ENCODE measurements at places on chromosomes 16 and 17. TPM values are rescaled to one million over a fixed set of nuclear protein-coding genes. Genes with fewer than 3 reads are reported as not detected.

DNA sequence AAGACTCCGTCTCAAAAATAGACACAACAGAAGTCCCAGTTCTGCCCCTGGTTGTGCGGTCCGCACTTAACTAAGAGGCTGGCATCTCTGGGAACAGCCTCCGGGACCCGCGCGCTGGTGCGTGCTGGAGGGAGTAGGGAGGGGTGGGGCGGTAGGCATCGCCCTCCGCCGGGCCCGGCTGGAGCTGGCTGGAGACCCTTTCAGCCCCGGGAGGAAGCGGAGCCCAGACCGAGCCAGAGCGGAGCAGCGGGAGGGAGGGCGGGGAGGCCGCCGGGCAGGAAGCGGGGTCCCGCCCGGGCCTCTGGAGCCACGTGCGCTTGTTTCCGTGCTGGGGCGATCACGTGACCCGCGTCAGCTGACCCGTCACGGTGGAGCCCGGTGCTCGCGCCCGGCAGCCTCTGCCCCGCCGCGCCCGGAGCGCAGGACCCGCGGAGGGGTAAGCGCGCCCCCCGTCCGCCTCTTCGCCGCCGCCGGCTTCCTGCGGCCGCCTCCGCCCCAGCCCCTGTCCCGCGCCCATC, at the start of gene WDR81:
Gene WDR81, plus strand, starts transcription at position 354 of the 518 bp plus-strand sequence. CDS start 256 bp downstream, outside the sequence.
- H3K27me3 ChIP-seq = no peaks in the 10 kb centered on the region
- peaks cover 71% of the 10 kb centered on the region for H3K4me1 ChIP-seq
- DNase-seq = peak; percentile 97
- H3K27ac ChIP-seq = peak within 1 kb of the TSS; percentile 94
- H3K36me3 ChIP-seq = peaks cover 32% of the 10 kb centered on the region

DNA sequence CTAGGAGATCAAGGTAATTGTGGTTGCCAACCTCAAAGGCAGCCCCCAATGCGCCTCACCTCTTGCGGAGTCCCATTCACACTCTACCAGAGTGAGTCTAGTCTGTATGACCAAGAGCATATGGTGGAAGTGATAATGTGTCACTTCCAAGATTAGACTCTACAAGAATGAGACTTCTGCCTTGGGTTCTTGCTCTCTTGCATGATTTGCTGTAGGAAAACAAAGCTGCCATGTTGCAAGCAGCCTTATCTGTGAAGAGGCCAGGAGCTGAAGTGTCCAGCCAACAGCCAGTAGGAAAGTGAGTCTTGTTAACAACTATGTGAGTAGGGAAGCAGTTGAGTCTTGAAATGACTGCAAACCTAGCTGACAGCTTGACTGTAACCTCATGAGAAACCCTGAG, 3.4 kb downstream of the TERF2 start:
- H3K36me3 ChIP-seq = peaks cover 67% of the 10 kb centered on the region
- no peaks in the 10 kb centered on the region for H3K27me3 ChIP-seq
- DNase-seq = no peak
- H3K27ac ChIP-seq = no peak overlapping the region

GRCh38 chr16:2884041-2884451, 1.0 kb downstream of the FLYWCH2 start:
- H3K36me3 ChIP-seq = no peaks in the 10 kb centered on the region
- peak overlapping the region; percentile 95 for H3K27ac ChIP-seq
- DNase-seq = peak; percentile 26
- peaks cover 12% of the 10 kb centered on the region for H3K4me1 ChIP-seq
- H3K27me3 ChIP-seq = no peaks in the 10 kb centered on the region

DNA sequence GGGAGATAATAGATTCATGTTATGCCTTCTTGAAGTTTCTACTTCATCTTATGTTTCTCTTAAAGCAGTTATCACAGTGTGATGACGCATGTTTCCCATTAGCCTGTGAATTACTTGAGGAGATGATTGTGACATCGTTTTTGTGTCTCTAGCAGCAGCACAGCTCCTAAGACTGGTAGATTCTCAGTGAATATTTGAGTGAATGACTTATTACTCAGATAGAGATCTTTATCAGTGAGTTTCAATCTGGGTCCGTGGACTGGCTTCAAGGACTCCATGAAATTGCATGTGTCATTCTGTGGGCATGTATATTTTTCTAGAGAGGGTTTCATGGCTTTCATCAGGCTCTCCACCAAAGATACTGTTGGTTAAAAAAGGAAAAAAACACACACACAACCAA, 29.9 kb downstream of the YPEL2 start:
- peaks cover 4% of the 10 kb centered on the region for H3K36me3 ChIP-seq
- no peaks in the 10 kb centered on the region for H3K27me3 ChIP-seq
- H3K4me1 ChIP-seq = peaks cover 63% of the 10 kb centered on the region
- no peak for DNase-seq
- no peak overlapping the region for H3K27ac ChIP-seq
- H3K4me3 ChIP-seq = no peak overlapping the region

GRCh38 chr16:49462989-49463371, 89.4 kb downstream of the C16orf78 start:
- no peak for DNase-seq
- H3K4me3 ChIP-seq = no peak overlapping the region
- peaks cover 8% of the 10 kb centered on the region for H3K27me3 ChIP-seq

DNA sequence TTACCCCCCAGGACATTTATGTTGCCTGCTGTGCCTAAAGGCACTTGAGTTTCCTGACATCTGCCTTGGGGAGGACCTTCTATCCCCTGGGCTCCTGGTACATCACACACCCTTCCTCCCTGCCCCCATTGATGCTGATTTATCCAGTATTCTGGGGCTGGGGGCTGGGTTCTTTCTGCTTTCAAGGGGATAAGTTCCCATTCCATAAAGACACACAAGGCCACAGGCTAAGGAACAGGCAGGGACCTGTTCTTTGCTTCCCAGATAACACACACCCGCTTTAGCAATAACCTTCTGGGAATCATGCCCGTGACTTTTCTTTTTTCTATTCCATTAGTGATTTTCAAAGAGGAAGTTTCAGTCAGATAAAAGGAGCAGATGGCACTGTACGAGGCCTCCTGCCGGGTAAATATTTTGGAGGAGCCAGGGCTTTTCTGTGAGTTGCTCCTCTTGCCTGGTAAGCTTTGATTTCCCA, 30.6 kb downstream of the CHD9 start:
- peaks cover 83% of the 10 kb centered on the region for H3K4me1 ChIP-seq
- no peaks in the 10 kb centered on the region for H3K27me3 ChIP-seq
- peak overlapping the region; percentile 80 for H3K27ac ChIP-seq
- DNase-seq = no peak
- H3K4me3 ChIP-seq = no peak overlapping the region
- no peaks in the 10 kb centered on the region for H3K36me3 ChIP-seq

DNA sequence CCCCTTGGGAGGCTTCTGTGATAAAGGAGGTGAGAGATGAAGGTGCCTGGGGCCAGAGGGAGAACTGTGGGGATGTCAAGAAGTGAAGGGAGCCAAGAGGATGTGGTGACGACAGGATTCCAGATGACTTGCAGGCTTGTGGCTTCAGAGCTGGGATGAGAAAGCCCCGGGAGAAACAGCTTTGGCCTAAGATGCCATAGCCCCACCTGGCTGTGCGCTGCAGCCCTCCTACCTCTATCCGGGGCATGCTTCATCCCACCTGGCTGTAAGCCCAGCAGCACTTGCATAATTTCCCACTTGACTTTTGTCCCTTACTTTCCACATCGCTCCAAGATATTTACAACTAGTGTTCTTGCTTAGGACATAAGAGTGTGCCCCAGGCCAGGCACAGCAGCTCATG, 29.3 kb downstream of the GINS3 start:
- H3K4me3 ChIP-seq = no peak overlapping the region
- no peaks in the 10 kb centered on the region for H3K27me3 ChIP-seq
- H3K27ac ChIP-seq = no peak overlapping the region
- H3K36me3 ChIP-seq = no peaks in the 10 kb centered on the region
- DNase-seq = no peak

DNA sequence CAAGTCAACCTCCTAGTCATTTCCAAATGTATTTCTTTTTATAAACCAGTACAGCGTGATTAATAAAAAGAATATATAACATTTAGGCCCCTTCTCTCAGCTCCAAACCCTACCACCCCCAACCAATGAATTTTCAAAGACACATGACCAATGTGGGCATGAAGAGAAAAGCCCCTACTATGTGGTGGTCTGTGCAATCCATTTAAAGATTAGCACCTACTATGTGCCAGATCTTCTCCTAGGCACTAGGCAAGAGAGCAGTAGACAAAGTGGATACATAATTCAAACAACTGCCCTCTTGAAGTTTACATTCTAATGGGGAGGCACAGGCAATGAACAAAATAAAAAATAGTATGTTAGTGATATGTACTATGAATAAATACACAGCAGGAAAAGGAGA, 19.4 kb downstream of the AXIN2 start:
- H3K36me3 ChIP-seq = peaks cover 67% of the 10 kb centered on the region
- peaks cover 45% of the 10 kb centered on the region for H3K4me1 ChIP-seq
- no peak overlapping the region for H3K4me3 ChIP-seq
- no peak overlapping the region for H3K27ac ChIP-seq

GRCh38 chr17:38922538-38923297, 2.7 kb upstream of the LASP1NB start:
- H3K4me1 ChIP-seq = peaks cover 31% of the 10 kb centered on the region
- H3K27ac ChIP-seq = no peak overlapping the region
- no peaks in the 10 kb centered on the region for H3K27me3 ChIP-seq
- no peak overlapping the region for H3K4me3 ChIP-seq

DNA sequence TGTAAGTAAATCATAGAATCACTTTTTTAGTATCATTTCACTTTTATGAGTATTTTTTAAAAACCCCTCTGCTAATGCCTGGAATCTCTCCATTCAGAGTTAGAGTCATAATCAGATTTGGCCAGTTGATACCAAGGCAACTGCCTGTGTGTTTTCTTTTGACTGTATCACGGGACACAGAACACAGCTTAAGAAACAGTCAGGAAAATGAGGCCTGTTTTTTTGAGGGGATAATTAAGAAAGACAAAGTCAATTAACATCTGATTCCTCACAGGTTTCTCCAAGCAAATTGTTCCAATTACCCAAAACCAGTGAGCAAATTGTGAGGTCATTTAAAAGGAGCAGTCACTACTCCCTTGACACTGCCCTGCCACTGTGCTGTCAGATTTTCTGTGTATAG, 944.5 kb upstream of the SOX9 start:
- H3K36me3 ChIP-seq = no peaks in the 10 kb centered on the region
- no peak overlapping the region for H3K27ac ChIP-seq
- H3K4me3 ChIP-seq = no peak overlapping the region
- DNase-seq = no peak
- no peaks in the 10 kb centered on the region for H3K4me1 ChIP-seq
- no peaks in the 10 kb centered on the region for H3K27me3 ChIP-seq

DNA sequence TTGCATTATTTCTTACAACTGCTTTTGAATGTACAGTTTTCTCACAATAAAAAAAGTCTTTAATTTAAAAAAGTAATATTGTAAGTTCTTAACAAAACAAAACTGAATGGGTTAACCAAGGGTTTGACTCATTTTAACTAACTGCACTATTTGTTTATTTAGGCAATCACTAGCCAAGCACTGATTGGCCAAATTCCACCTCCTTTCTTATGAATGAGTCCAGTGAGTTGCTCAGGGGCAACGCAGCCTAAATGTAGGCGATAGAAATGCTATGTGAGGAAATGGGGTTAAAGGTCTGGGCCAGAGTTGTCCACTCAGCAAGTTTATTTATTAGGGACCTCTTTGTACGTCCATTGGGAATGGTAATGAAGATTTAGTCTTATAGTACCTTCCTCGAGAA, 89.6 kb upstream of the MAF start:
- no peaks in the 10 kb centered on the region for H3K36me3 ChIP-seq
- no peak overlapping the region for H3K27ac ChIP-seq
- no peak for DNase-seq
- H3K4me1 ChIP-seq = no peaks in the 10 kb centered on the region
- H3K27me3 ChIP-seq = no peaks in the 10 kb centered on the region
- H3K4me3 ChIP-seq = no peak overlapping the region

DNA sequence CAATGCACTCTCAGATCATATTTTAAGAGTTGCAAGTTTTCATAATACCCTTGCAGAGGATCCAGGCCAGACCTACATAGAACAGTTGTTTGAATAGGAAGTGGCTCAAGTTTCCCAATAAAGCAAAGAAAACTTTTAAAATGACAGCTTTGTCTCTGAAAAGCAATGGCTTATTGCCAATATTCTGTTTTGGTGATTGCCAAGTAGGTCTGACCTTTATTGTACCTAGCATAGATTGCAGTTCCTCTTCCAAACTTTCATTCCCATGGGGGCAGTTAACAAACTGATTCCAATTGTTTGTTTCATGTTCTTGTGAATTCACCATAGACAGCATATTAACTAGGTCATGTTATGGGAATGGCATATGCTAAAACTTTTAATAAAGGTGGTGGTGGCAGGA, 664.6 kb upstream of the CA10 start:
- no peak overlapping the region for H3K27ac ChIP-seq
- H3K4me1 ChIP-seq = no peaks in the 10 kb centered on the region
- H3K36me3 ChIP-seq = no peaks in the 10 kb centered on the region
- no peak overlapping the region for H3K4me3 ChIP-seq
- DNase-seq = no peak
- H3K27me3 ChIP-seq = no peaks in the 10 kb centered on the region

- no peaks in the 10 kb centered on the region for H3K36me3 ChIP-seq
- peaks cover 9% of the 10 kb centered on the region for H3K4me1 ChIP-seq
- no peak overlapping the region for H3K4me3 ChIP-seq
- H3K27me3 ChIP-seq = no peaks in the 10 kb centered on the region
- no peak overlapping the region for H3K27ac ChIP-seq
- DNase-seq = no peak
Measured at GRCh38 chr17:73720187-73720834, 76.1 kb upstream of the SDK2 start.

GRCh38 chr16:49875806-49876715, 20.1 kb upstream of the ZNF423 start:
- H3K36me3 ChIP-seq = no peaks in the 10 kb centered on the region
- DNase-seq = no peak
- H3K27me3 ChIP-seq = peaks cover 8% of the 10 kb centered on the region

GRCh38 chr17:17051380-17051779, 9.1 kb downstream of the MPRIP start:
- H3K27me3 ChIP-seq = no peaks in the 10 kb centered on the region
- H3K36me3 ChIP-seq = peaks cover 6% of the 10 kb centered on the region
- H3K27ac ChIP-seq = peak overlapping the region; percentile 60
- H3K4me3 ChIP-seq = no peak overlapping the region

DNA sequence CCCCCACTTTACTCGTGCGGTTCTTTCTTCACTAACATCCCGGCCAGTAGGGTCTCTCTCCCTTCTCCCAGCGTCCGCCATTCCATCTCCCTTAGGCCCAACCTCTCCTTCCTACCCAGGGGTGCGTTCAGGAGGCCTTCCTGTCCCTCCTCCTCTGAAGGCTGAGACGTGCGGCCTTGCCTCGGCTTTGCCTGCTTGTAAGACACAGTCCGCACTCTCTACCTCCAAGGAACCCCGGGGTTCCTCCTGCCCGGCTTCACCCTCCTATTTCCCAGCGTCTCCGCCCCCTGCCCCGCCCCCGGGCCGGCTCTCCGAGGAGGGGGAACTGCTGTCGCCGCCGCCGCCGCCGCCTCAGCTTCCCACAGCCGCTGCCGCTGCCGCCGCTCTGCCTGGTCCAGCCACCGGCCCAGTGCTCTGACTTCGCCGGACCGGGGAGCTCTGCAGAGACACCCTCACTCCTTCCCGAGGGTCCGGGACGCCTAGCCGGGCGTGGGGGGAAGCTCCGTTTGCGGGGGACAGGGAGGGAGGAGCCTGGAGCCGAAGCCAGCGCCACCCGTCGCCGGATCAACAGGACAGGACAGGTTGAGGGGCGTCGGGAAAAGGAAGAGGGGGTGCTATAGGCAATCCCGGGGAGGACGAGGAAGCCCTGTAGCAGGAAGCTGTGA, 1.2 kb upstream of the FGF11 start:
- no peak overlapping the region for H3K27ac ChIP-seq
- H3K4me3 ChIP-seq = peak overlapping the region; percentile 76
- peaks cover 34% of the 10 kb centered on the region for H3K27me3 ChIP-seq
- no peaks in the 10 kb centered on the region for H3K36me3 ChIP-seq

- no peaks in the 10 kb centered on the region for H3K4me1 ChIP-seq
- no peak overlapping the region for H3K27ac ChIP-seq
- no peaks in the 10 kb centered on the region for H3K36me3 ChIP-seq
Measured at GRCh38 chr17:33637534-33637933, 344.4 kb upstream of the ASIC2 start.

Gene RHBDL1
- total RNA-seq = 2.0 TPM

Gene SNX20
- 15.4 TPM for total RNA-seq

Gene CDH11
- total RNA-seq = 94.1 TPM

Gene MARF1
- total RNA-seq = 111 TPM

Measured in lower lobe of right lung (tissue), 2 donors.